ENCODE measurements at places on chromosomes 1 and 21.

GRCh38 chr1:51344602-51345299, 14.4 kb upstream of the TTC39A start:
- no peak for DNase-seq

GRCh38 chr1:86318436-86318835, 77.7 kb downstream of the ODF2L start:
- DNase-seq, result no peak

GRCh38 chr1:211734791-211735190, 59.4 kb upstream of the NEK2 start:
- DNase-seq, result no peak

- no peak for DNase-seq
These were observed 132.9 kb upstream of the POU3F1 start for GRCh38 chr1:38179483-38179882.

DNA sequence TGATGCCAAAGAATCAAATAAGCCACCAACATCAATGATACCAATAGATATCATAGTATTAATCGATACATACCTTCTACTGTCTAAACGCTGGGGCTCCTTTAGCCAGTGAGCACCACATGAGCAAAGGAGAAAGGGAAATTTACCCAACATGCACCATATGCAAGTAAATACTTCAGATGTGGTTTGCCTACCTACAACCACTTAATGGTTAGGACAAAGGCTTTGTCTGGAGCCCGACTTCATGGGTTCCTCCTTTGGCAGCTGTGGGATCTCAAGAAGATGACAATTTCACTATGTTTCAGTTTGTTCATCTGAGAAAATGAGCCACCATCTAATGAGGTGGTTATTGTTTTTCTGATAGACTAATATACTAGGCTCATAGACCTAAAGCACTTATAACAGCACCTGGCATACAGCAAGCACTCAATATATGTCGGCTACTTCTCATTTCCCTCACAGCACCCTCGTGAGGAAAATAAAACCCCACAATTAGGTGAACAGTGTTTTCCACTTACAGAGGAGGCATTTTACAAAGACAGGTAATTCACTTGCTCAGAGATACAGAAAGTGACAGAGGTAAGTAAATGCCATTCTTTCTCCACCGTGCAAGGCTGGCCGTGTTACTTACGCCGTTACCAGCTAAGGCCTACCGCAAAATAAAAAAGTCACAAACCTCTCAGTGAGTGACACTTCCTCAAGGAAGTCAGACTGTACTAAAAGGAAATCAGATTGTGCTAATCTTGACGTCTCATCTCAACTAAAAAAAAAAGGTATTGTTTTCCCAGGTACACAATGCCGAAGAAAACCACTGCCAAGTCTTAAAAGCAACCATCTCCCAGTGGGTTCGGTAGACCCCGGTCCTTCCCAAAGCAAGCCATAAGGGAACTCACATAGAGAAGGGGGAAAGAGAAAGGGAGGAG, 1.6 kb downstream of the TTC13 start:
- peak; percentile 11 for DNase-seq

DNA sequence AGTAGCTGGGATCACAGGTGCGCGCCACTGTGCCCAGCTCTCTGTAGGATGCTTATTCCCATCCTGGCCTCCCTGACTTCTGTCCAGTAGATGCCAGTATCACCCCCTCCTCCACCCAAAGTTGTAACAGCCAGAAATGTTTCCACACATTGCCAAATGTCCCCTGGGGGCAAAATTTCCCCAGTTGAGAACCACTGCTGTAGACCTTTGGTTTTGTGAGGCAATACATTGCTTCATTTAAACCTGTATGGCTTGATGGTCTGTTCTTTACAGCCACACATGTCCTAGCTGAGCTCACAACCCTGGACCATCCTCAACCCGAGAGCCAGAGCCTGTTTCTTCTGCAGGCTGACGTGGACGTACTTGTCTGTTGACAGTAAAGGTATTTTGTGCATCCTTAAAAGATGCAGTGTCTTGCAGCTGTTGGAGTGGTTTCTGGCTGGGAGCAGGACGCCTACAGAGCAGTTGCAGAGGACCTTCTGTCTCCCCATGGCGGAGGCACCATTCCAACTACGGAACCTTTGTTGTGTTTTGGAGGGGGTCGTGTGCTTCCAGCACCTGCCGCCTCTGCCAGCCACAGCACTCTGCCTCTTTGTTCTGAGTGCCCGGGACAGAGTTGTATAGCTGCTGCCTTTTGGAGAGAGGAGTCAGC, 26.6 kb downstream of the DOP1B start:
- no peak for DNase-seq

GRCh38 chr1:38784452-38785284, 74.9 kb downstream of the RRAGC start:
- DNase-seq, result no peak

DNA sequence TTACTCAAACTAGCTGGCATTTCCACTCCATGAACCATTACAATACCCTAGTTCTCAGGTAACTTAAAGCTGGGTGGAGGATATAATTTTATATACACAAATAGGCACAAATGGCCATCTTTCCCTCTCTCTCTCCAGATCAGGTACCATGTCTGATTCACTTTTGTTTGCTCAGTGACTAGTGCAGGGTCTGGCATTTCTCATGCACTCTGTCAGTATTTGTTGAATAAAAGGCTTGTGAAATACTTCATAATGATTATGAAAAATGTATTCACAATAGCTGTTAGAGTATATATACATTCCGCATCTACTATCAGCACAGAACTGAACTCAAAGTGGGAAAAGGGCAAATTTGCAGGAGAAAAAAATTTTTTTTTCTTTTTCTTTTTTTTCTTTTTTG, 510.2 kb upstream of the USP24 start:
- no peak for DNase-seq
